ENCODE measurements at places on chromosomes 3 and 15. TPM values are rescaled to one million over a fixed set of nuclear protein-coding genes. Genes with fewer than 3 reads are reported as not detected.

Gene SUCLG2
- total RNA-seq = 85.3 TPM

- H3K4me1 ChIP-seq = peaks cover 43% of the 10 kb centered on the region
- peaks cover 3% of the 10 kb centered on the region for H3K36me3 ChIP-seq
Measured at GRCh38 chr3:100075851-100076730, 38.2 kb downstream of the FILIP1L start.

- no peak for DNase-seq
- peaks cover 16% of the 10 kb centered on the region for H3K27me3 ChIP-seq
- no peak overlapping the region for H3K27ac ChIP-seq
Measured at GRCh38 chr3:10365791-10366190, 44.9 kb upstream of the SEC13 start.

Gene SLC9A9
- total RNA-seq = 0.33 TPM

- DNase-seq = no peak
- no peaks in the 10 kb centered on the region for H3K27me3 ChIP-seq
- H3K4me1 ChIP-seq = peaks cover 68% of the 10 kb centered on the region
- peaks cover 40% of the 10 kb centered on the region for H3K36me3 ChIP-seq
Measured at GRCh38 chr15:85583442-85583841, 203.0 kb downstream of the AKAP13 start.
